ENCODE measurements at places on chromosomes 7 and 10.

DNA sequence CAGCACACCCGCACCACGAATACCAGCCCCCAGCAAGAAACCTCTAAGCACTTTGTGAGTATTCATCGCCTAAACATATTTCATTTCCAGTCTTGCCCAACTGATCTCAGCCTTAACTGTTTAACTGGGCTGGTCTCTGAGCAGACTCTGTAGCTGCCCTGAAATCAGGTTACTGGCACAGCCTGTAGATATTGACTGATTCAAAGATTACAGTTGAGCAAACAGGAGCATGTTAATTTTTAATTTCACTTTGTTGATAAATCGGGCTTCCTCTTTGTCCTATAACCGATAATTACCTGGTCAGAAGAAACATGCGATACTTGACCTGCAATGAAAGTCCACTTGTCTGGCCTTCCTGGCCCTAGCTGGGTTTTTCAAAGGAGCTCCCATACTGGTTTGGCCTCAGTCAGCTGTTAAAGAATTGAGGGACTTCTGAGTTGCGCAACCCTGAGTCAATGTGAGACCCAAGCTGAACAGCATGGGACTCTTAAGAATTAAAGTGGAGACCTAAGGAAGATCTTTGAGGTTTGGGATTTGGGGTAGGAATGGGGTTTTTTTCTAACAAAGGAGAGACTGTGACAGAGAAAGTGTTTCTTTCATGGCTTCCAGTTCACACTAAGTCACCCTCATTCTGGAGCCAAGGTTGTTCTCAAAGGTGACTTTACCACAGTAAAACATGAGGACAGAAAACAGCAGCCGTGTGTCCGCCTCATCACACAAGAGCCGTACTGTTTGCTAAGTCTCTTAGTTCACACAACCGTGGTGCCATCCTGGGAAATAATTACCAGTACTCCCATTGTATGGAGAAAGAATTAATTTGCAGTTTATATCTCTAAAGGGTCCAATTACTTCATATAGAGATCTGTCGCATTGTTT, 75.9 kb downstream of the PPP1R3C start:
- no peak overlapping the region for H3K27ac ChIP-seq
- H3K4me3 ChIP-seq, result no peak overlapping the region
- no peaks in the 10 kb centered on the region for H3K36me3 ChIP-seq
- H3K4me1 ChIP-seq, result no peaks in the 10 kb centered on the region
- no peak for DNase-seq
- no peaks in the 10 kb centered on the region for H3K27me3 ChIP-seq

GRCh38 chr10:119253433-119254174, 46.2 kb downstream of the GRK5 start:
- no peak overlapping the region for H3K27ac ChIP-seq
- H3K4me3 ChIP-seq, result no peak overlapping the region
- H3K36me3 ChIP-seq, result no peaks in the 10 kb centered on the region
- H3K27me3 ChIP-seq, result no peaks in the 10 kb centered on the region

DNA sequence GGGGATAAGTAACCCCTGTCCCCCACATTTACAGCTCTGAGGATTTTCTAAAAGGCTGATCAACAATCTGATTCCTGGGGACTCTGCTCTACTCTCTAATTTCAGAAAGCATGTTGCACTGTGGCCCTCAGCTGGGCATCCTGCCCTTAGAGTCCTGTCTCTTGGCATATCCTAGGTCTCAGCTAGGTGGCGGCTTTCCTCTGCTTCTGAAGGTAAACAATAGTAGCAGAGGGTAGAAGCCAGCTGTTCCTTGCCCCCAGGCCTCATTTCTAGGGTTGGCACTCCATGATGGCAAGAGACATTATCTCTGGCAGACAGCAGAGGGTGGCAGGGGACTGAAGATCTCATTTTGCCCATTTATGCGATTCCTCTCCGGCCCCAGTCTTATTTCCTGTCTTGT, 77.0 kb downstream of the ADCYAP1R1 start:
- H3K27ac ChIP-seq, result no peak overlapping the region
- no peaks in the 10 kb centered on the region for H3K36me3 ChIP-seq
- H3K4me1 ChIP-seq, result no peaks in the 10 kb centered on the region
- H3K4me3 ChIP-seq, result no peak overlapping the region
- H3K27me3 ChIP-seq, result no peaks in the 10 kb centered on the region

GRCh38 chr7:135993950-135994349, 16.8 kb upstream of the MTPN start:
- no peaks in the 10 kb centered on the region for H3K27me3 ChIP-seq
- peak overlapping the region; percentile 71 for H3K27ac ChIP-seq
- no peaks in the 10 kb centered on the region for H3K36me3 ChIP-seq
- H3K4me1 ChIP-seq, result peaks cover 17% of the 10 kb centered on the region

DNA sequence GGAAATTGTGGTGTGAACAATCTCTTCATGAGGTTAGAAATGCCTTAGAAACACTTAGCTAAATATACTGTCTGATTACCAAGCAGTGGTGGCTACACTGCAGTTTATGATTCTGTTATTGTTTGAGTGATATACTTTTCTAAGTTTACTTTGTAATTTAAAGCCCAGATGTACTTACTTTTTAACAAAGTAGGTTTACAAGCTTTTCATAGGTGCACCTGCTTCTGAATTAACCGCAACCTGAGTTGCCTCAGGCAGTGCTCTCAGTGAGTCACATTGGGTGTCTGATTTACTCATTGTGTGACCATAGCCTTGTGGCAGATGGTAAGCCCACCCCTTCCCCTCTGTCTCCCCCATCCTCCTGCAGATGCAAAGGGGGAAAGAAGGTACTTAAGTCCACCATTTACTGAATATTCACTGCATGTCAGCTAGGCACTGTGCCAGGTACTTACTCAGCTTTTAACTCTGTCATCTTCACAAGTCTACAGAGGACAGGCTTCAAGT, 9.0 kb downstream of the MTURN start:
- no peak overlapping the region for H3K4me3 ChIP-seq
- H3K4me1 ChIP-seq, result peaks cover 2% of the 10 kb centered on the region
- H3K36me3 ChIP-seq, result no peaks in the 10 kb centered on the region
- no peaks in the 10 kb centered on the region for H3K27me3 ChIP-seq
- H3K27ac ChIP-seq, result no peak overlapping the region
- no peak for DNase-seq

DNA sequence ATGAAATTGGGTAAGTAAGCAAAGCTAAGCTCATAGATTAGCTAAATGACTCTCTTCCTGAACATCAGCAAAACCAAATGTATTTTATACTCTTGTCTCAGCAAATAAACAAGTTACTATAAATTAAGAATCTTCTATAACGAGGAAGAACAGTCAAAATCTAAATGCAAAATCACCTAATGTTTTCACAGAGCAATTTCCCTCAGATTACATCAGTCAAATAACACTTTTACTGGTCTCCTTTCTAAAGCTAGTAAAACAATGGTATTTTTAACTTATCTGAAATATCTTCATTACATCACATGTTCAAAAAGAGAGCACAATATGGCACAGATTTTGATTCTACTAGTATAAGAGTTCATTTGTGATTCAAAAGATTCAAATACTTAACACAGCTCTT, 16.5 kb upstream of the GPR22 start:
- H3K27me3 ChIP-seq, result no peaks in the 10 kb centered on the region

GRCh38 chr7:38855386-38855785, 53.6 kb downstream of the VPS41 start:
- peaks cover 6% of the 10 kb centered on the region for H3K36me3 ChIP-seq
- no peak overlapping the region for H3K27ac ChIP-seq
- no peak overlapping the region for H3K4me3 ChIP-seq
- DNase-seq, result no peak
- peaks cover 5% of the 10 kb centered on the region for H3K4me1 ChIP-seq

DNA sequence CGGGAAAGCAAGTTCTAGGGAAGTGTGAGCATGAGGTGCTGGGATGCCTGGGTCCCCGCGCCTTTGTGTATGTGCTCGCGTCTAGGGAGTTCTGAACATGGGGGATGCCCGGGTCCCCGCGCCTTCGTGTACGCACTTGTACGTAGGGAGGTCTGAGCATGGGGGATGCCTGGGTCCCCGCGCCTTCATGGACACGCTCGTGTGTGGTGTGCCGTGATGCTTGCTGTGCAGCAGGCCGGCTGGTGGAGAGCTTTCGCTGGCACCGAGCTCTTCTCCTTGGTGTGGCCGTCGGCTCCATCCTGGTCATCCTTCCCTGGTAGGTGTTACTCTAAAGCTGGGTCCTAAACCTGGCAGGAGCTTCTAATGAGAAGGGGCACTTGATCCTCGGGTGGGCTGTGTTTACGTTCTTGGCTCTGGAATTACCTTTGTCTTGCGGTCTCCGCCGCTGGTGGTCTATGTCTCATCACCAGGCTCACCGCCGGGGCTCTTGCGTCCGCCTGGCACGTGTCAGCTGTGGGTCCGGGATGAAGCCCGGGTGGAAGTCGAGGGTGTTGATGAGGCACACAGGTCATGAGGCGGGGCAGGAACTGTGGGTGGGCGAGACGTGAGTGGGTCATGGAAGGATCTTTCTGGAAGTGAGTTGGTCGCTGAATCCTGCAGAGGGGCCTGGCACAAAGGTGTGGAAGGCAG, 63.5 kb downstream of the DNAJB6 start:
- H3K4me1 ChIP-seq, result peaks cover 31% of the 10 kb centered on the region
- H3K27me3 ChIP-seq, result no peaks in the 10 kb centered on the region
- no peak overlapping the region for H3K27ac ChIP-seq
- H3K36me3 ChIP-seq, result peaks cover 9% of the 10 kb centered on the region
- no peak for DNase-seq
- no peak overlapping the region for H3K4me3 ChIP-seq

GRCh38 chr7:47043304-47043703, 538.6 kb downstream of the TNS3 start:
- no peaks in the 10 kb centered on the region for H3K27me3 ChIP-seq
- H3K4me3 ChIP-seq, result no peak overlapping the region
- no peaks in the 10 kb centered on the region for H3K4me1 ChIP-seq
- no peak for DNase-seq
- H3K36me3 ChIP-seq, result no peaks in the 10 kb centered on the region

GRCh38 chr7:4725014-4725849, 43.1 kb downstream of the FOXK1 start:
- DNase-seq, result peak; percentile 77
- H3K27ac ChIP-seq, result peak overlapping the region; percentile 92
- peaks cover 3% of the 10 kb centered on the region for H3K36me3 ChIP-seq
- H3K4me3 ChIP-seq, result peak overlapping the region; percentile 49

- H3K4me3 ChIP-seq, result no peak overlapping the region
- no peaks in the 10 kb centered on the region for H3K4me1 ChIP-seq
- H3K27ac ChIP-seq, result no peak overlapping the region
- H3K36me3 ChIP-seq, result peaks cover 3% of the 10 kb centered on the region
- DNase-seq, result no peak
These were observed 199.9 kb downstream of the CAMK1D start for GRCh38 chr10:12549297-12549696.

GRCh38 chr10:60964257-60965235, 20.6 kb upstream of the RHOBTB1 start:
- no peak overlapping the region for H3K4me3 ChIP-seq
- H3K36me3 ChIP-seq, result no peaks in the 10 kb centered on the region
- no peak overlapping the region for H3K27ac ChIP-seq
- H3K27me3 ChIP-seq, result no peaks in the 10 kb centered on the region

- H3K27me3 ChIP-seq, result no peaks in the 10 kb centered on the region
- H3K4me1 ChIP-seq, result no peaks in the 10 kb centered on the region
- no peaks in the 10 kb centered on the region for H3K36me3 ChIP-seq
- DNase-seq, result no peak
- no peak overlapping the region for H3K4me3 ChIP-seq
These were observed 28.9 kb downstream of the CDK14 start for GRCh38 chr7:90625051-90625450.

- no peak overlapping the region for H3K4me3 ChIP-seq
- H3K36me3 ChIP-seq, result no peaks in the 10 kb centered on the region
- DNase-seq, result no peak
- H3K4me1 ChIP-seq, result no peaks in the 10 kb centered on the region
These were observed 202.0 kb downstream of the WDR11 start for GRCh38 chr10:121053151-121053550.

DNA sequence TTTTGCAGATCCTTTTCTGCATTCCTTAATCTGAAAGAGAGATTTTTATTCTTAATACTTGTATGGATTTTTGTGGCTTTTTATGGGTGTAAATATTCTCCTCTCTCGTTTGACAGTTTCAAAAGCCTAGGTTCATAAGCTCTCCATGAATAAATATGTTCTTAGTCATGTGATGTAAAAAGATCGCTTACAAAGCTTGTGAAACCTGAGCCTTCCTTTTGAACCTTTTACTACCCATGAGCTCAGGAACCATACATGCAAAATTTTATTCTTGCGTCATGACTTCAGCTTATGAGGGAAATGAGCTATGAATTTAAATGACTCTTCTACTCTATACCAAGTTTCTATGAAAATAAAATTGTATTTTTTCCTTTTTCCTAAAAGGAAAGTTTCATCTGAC, 98.7 kb downstream of the POLL start:
- no peaks in the 10 kb centered on the region for H3K27me3 ChIP-seq
- no peaks in the 10 kb centered on the region for H3K4me1 ChIP-seq
- H3K4me3 ChIP-seq, result no peak overlapping the region
- no peak overlapping the region for H3K27ac ChIP-seq
- H3K36me3 ChIP-seq, result no peaks in the 10 kb centered on the region

DNA sequence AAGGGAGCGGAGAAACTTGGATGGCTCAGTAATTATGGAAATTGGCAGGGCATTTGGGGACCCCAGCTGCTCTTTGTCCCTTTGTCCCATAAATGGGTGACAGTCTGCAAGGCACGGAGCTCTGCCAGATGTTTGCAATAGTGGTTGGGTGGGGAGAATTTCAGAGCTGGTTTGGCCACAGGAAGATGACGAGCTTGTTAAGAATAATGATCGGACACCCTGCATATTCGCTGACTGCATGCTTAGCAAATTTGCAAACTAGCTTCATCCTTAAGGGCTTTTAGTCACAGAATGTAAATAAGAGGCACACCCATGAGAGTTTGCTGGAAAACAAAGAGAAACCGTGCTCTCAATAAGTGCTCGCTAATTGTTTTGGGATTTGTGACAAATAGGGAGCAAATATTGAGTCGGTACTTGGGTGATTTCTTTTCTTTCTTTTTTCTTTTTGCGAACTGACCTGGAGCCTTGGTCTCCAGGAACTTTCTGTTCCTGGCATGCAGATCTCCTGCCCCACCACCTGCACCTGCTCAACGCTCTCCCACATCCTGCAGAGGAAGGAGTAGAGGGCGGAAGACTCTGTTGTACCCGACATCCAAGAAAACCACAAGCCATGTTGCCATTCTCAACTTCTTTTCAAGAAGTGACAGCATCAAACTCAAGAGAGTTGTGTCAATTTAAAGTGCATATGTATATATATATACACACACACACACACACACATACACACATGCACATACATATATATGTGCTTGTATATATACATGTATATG, 238.9 kb downstream of the CAMK1D start:
- DNase-seq, result peak; percentile 58
- H3K27ac ChIP-seq, result no peak overlapping the region
- no peaks in the 10 kb centered on the region for H3K36me3 ChIP-seq
- H3K4me1 ChIP-seq, result peaks cover 13% of the 10 kb centered on the region
- H3K27me3 ChIP-seq, result no peaks in the 10 kb centered on the region

All from natural killer cell (primary cell).